Activated CD4-positive, alpha-beta T cell treated with anti-CD3 and anti-CD28 coated beads, Interleukin-10, Interleukin-2, amounts not matched to agents 100 ng/mL and 50 ng/mL, durations not matched to agents 16 hours and 8 hours (primary cell): ENCODE measurements at places on chromosomes 1 and 21.

GRCh38 chr1:156430303-156430702 is 61.3 kb downstream of the RHBG start:
- no peak for DNase-seq

GRCh38 chr1:219817914-219818313 is 110.4 kb downstream of the SLC30A10 start:
- no peak for DNase-seq

- no peak for DNase-seq
Measured at GRCh38 chr1:228151180-228151925, 1.6 kb downstream of the GJC2 start.

- no peak for DNase-seq
Measured at GRCh38 chr1:37764888-37765441, at the start of gene EPHA10. Gene EPHA10, minus strand, starts transcription at chr1:37765120. Its CDS starts 54 bp downstream, at chr1:37765066.

GRCh38 chr1:69213644-69214043 is 354.1 kb upstream of the LRRC7 start:
- DNase-seq = no peak

DNA sequence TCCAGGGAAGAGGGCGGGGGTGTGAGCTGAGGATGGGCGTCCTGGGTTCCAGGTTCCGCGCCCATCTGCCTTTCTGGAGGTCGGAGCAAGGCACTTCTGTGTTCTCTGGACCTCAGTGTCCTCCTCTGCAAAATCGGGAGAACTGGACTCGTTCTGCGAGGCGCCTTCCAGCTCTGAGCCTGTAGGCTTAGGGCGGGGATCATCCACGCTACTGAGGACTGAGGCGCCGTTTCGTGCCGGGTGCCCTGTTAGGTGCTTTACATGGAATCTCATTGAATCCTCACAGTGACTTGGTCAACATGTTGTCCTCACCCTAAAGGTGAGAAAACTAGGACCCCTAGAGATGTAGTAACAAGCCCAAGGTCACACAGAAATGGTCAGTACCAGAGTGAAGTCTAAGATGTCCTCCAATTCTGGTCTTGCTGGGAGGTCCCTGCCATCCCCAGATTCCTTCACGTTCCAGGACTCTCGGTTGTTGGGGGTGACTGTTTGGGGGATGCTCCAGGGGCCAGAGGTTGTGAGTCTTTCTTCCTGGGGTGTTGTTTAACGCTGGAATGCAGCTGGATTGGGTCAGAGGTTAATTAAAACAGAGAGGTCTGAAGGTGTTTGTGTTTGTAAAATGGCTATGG is 677 bp downstream of the PRKAA2 start:
- no peak for DNase-seq

- DNase-seq = no peak
Measured at GRCh38 chr1:189656628-189657530, 820.8 kb downstream of the BRINP3 start.

DNA sequence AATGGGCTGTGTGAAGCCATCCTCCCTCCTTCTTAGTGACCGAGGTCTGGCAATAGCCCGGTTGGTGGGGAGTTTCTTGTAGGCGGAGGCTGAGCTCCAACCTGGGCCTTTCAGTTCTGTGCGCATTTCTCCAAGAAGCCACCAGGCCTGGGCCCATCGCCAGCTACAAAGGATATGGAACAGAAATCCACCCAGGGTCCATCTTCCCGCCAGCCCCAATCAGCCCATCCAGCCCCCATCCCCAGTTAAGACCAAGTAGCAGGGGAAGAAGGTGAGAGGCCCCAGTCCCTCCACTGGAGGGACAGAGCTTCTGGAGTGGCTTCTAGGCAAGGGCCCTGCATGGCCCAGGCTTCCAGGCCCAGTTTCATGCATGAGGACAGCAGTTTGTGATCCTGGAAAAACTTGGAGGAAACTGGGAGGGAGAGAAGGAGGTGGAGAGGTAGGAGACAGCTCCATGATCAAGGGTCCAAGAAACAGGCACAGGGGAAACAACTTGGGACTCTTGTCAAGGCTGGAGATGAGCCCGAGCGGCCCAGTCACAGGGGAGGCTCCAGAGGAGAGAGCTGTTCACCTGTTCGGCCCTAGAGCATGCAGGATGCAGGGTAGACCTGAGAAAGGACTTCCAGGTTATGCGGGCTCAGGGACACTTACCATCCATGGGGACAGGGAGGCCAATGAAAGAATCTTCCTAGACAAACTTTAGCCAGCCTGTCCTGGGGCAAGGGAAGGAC is 261.2 kb downstream of the PTPRU start:
- DNase-seq = no peak

DNA sequence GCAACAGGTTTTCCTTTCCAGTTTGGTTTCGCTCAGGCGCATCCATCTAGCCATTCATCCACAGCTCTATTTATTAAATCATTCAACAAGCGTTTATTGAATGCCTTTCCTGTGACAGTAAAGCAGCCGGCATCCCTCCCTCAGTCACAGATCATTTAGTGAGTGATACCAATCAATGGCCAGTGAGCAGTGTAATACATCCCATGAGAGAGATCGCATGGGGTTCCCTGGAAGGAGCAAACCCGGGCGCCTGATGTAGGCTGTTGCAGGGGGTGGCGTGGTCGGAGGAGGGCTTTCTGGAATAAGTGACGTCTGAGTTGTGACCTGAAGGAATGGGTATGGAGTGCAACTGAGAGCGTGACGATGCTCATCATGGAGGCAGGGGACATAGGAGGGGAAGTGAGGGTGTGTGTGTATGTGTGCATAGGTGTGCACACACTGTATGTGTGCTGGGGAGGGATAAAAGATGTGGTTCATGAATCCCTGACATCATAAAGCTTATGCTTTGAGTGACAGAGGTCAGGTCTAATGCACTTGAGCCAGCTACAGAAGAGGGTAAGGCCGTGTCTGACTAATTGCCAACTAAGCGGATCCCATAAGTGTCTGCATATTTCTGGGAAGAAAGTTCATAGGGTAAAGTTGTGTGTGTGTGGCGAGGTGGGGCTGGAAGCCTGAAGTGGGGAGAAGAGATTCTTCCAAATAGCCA is 6.6 kb downstream of the FCMR start:
- DNase-seq = no peak

DNA sequence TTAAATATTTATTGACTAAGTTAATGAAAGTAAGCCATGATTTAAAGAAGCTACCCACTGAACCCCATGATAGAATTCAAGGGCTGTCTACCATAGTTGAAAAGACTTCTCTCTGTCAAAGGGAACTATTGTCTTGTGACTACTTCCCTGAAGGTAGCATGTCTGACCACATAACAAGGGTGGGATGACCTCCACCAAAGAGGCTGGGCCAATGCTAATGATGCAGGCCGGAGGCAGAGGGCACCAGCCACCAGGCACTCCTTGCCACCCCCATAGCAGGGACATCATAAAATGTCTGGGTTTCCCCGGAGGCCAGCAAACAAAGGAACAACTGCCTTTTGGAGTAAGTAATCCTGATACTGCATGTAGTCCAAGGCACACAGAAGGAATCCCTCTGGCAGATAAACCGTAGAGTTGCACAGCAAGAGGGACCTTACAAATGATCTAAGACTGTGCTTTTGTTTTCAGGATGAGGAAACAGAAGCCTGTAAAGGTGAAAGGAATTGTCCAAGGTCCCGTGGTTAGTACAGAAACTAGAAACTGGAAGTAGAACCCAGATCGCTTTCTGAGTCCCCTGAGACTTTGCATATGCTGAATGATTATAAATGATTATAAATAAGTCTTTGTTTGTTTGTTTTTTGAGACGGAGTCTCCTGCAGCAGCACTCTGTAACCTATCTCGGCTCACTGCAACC is 33.5 kb upstream of the ITPKB start:
- DNase-seq = no peak

- DNase-seq = no peak
Measured at GRCh38 chr21:26080211-26080610, 90.4 kb downstream of the APP start.

DNA sequence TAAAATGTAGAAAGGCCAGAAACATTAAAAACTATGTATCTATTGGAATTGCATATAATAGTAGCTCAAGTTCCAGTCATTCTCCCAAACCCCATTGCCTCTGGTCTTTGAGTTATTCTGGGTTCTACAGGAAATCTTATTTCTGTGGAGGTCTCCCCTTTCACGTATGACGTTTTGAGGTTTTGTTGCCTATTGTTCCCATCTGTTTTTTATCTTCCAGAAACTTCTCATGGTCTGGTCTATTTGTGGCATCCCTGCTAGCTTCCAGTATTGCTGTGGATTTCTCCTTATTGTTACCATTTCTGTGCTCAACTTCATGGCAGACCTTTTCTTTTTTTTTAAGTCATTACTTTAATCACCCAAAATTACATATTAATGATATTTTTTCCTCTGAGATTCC is 43.3 kb downstream of the DTL start:
- no peak for DNase-seq
